ENCODE measurements at places on chromosomes 7 and 10.

- no peak for DNase-seq
Measured at GRCh38 chr7:147415991-147416390, 1174.6 kb upstream of the C7orf33 start.

DNA sequence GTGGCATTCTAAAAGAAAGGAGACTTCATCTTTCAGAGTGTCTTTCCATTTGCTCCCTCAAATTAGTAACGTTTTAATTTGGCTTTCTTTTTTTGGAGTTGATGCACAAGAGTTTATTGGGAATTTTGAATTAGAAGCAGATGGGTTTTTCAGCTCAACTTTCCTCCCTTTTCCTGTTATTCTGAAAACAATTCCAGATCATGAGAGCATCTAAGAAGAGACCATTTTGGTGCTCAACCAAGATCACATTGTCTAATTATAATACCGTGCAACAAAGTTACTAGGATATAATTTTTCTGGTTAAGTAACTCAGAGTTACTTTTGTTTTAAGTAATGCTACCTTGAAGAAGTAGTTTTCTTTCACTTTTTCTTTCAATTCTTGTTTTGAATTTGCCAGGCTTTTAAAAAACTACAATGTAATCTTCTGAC, 396.6 kb upstream of the KLF6 start:
- DNase-seq = no peak

- DNase-seq = no peak
Measured at GRCh38 chr7:92161271-92161670, 17.7 kb downstream of the LRRD1 start.

GRCh38 chr7:73822319-73823173, 8.2 kb upstream of the CLDN4 start:
- peak; percentile 38 for DNase-seq

DNA sequence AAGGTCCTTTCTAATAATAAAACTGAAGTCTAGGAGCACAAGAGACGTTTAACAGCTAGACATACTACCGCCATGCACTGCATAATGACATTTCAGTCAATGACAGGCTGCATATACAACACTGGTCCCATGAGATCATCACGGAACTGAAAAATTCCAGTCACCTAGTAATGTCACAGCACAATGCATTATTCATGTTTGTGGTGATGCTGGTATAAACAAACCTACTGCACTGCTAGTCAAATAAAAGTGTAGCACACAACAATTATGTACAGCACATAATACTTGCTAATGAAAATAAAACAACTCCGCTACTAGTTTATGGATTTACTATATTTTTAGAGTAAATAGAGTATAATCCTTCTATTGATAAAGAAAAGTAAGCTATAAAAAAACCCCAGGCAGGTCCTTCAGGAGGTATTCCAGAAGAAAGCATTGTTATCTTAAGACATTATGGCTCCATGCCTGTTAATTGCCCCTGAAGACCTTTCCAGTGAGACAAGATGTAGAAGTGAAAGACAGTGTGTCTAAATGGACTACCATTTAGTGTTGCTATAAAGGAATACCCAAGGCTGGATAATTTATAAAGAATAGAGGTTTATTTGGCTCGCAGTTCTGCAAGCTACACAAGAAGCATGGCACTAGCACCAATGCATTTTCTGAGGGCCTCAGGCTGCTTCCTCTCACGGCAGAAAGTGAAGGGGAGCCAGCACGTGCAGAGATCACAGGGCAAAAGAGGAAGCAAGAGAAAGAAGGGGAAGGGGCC, 47.1 kb downstream of the HIBADH start:
- no peak for DNase-seq

- DNase-seq = no peak
Measured at GRCh38 chr10:30027057-30028005, 32.1 kb downstream of the JCAD start.

DNA sequence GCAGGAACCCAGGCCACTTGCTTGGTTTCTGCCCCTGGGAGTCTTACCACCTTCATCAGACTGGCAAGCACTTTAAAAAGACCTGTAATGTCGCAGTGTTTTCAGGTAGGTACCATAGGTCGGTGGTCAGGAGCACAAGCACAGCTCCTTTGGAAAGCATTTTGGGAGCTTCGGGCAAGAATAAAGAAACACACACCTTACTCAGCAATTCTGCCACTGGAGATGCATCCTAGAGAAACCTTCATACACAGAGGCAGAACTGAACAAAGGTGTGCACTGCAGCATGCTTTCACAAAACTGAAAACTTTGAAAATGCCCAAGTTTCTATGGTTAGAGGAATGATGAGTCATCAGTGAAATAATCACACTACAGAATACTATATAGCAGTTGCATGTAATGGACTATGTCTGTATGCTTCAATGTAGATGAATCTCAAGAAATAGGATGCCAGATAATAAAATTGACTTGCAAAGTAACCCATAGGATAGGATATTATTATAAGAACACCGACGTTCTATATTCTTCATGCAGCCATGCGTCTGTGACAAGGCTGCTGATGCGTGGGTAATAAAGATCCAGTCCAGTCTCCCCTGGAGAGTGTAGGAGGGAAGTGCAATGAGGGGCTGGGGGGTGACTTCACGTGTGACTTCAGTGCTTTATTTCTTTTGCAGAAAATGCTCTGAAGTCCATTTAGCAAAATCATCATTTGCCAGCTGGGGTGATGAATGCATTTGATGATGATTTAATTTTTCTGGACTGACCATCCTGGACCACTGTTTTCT, 309.5 kb downstream of the WDR37 start:
- DNase-seq = no peak

- DNase-seq = no peak
Measured at GRCh38 chr7:4888161-4888560, 4.6 kb upstream of the RADIL start.

DNA sequence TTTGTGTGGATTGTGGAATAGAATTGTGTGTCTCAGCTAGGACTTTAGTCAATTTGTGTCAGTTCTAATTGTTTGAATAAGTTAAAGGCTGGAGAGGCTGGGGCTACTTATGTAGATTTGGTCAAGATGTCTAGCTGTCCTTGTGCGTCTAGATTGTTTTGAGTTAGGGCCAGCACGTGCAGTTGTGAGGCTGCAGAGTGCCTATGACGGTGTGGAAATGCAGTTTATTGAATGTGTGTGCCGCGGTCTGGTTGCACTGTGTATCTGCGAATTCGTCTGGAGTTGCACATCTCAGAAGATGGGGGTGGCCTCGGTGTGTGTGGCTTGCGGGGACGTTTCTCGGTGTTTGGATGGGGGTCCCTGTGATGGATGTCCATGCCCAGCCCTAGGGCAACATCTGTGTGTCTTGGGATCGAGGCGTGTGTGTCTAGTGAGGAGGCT, 10.2 kb downstream of the EMX2 start:
- DNase-seq = no peak

- DNase-seq = peak; percentile 88
Measured at GRCh38 chr7:28921822-28922221, 36.3 kb downstream of the TRIL start.

GRCh38 chr7:22430457-22430856, 69.5 kb downstream of the STEAP1B start:
- DNase-seq = no peak

DNA sequence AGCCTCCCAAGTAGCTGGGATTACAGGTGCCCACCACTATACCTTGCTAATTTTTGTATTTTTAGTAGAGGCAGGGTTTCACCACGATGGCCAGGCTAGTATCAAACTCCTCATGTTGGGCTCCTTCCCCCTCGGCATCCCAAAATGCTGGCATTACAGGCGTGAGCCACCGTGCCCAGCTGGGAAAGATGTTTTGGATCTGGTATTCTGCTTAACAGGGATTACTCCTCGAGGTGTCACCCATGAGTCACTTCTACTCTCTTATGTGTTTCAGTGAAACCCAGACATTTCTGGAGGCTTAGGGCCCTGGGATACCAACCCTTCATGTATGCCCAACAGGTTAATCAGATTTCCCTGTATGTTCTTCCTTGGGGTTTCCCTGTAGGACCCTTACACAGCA, 11.8 kb upstream of the OPN4 start:
- DNase-seq = no peak

GRCh38 chr10:52466464-52466863, 152.4 kb downstream of the DKK1 start:
- no peak for DNase-seq

DNA sequence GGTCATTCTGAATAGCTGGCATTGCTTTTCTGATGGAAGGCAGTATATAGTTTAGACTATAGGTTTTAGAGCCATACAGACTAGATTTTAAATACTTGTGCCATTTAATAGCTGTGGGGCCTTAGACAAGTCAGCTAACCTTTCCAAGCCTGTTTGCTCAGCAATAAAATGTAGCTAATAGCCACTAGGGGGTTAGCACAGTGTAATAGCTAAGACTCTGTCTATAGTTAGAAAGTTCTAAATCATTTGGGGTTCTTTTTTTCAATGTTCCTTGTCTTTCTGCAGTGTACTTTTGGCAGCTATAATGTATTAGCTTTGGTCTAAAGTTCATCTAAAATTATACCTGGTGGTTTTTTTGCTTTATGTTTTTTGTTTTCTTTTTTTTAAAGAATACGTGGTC, 7.5 kb upstream of the KIFBP start:
- DNase-seq = no peak

- DNase-seq = no peak
Measured at GRCh38 chr7:90222811-90223725, 11.5 kb downstream of the STEAP2 start.

DNA sequence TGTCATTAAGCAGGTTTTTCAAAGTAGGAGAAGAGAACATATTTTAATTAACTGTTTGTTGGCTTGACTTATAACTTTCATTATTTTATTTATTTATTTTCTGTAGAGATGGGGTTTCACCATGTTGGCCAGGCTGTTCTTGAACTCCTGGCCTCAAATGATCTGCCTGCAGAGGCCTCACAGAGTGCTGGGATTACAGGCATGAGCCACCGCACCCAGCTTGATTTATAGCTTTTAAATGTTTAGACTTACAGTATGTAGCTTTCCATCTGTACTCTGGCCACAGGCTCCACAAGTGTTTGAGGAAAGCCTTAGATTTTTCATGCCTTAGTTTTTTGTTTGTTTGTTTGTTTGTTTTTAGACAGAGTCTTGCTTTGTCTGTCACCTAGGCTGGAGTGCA, 72.7 kb upstream of the IFRD1 start:
- DNase-seq = no peak

DNA sequence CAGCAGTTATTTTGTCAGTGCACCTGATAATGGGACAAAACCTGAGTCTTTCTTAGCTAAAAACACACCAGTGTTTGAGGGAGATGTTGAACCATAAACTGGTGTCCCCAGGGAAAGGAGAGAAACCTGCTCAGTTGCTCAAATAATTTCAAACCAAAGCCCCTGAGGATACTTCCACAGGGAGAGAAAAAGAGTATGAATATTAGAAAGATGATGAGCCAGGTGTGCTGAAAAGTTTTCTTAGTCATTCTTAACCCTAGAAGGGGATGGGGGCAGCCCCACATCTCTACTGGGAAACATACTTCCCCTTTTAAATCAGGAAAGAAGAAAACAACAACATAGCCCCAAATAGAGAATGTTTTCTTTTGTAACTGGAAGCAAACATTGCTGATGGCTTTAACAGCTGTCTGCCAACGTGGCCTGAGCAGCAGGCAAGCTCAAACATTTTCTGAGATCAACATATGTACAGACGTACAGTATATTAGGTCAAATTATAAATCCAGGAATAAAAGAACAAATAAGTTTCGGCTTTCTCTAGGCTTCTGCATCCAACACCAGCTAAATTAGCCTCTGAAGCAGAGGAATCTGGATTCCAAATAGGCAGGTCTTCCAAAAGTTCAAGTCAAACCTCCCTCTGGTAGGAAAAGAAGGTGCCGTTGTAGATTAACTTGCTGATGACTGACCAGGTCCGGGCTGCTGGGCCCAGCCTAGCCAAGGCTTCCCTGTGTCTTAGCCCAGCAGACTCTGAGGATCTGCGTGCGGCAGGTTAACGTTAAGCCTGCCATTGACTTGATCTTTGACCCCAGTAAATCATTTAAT, 30.5 kb upstream of the FBXW4 start:
- no peak for DNase-seq

DNA sequence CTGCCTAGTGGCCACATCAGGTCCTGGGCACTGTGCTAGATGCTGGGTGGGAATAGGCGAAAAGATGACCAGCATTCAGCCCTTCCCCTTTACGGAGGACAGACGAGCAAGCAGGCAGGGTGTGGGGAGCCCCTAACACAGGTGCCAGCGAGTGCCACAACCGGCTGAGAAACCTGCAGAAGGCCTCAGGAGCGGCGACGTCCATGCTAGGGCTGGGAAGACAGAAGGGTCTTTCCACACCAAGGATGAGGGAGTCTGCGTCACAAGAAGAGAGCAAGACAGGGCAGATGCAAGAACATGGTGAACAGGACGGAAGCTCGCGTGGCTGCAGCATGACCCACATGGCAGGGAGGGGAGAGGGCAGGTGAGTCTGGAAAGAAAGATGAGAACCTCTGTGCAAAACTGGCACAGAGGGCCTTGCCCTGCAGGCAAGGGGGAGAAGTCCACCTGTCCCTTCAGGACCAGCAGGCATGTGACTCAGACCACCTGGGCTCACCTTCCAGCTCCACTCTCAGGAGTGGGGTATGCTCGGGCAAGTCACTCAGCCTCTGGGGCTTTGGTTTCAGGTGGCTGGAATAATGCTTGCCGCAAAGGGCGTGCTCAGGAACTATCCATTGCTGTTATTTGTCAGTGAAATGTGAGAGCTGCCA, 36.6 kb downstream of the KCNH2 start:
- DNase-seq = no peak

All from SK-N-DZ (cell line).